Epithelial cell of alveolus of lung (primary cell): ENCODE measurements at places on chromosomes 3 and 15. TPM values are rescaled to one million over a fixed set of nuclear protein-coding genes. Genes with fewer than 3 reads are reported as not detected.

The RASL12 gene
- total RNA-seq = 39.0 and 131 TPM in 2 replicates

The SLC33A1 gene
- 27.2 and 28.1 TPM in 2 replicates for total RNA-seq

The CPNE9 gene
- not detected in 2 replicates for total RNA-seq

The NEDD4 gene
- total RNA-seq = 19.0 and 19.9 TPM in 2 replicates

The SLC9A9 gene
- total RNA-seq = 5.3 and 17.0 TPM in 2 replicates

The MRPS25 gene
- 10.1 and 27.5 TPM in 2 replicates for total RNA-seq

The CLDN1 gene
- total RNA-seq = 0.16 and 12.4 TPM in 2 replicates
